Endothelial cell of umbilical vein (primary cell): ENCODE measurements at places on chromosomes 2 and 18.
A peak's percentile ranks its signal among the peaks of the same experiment; 100 is the strongest.

DNA sequence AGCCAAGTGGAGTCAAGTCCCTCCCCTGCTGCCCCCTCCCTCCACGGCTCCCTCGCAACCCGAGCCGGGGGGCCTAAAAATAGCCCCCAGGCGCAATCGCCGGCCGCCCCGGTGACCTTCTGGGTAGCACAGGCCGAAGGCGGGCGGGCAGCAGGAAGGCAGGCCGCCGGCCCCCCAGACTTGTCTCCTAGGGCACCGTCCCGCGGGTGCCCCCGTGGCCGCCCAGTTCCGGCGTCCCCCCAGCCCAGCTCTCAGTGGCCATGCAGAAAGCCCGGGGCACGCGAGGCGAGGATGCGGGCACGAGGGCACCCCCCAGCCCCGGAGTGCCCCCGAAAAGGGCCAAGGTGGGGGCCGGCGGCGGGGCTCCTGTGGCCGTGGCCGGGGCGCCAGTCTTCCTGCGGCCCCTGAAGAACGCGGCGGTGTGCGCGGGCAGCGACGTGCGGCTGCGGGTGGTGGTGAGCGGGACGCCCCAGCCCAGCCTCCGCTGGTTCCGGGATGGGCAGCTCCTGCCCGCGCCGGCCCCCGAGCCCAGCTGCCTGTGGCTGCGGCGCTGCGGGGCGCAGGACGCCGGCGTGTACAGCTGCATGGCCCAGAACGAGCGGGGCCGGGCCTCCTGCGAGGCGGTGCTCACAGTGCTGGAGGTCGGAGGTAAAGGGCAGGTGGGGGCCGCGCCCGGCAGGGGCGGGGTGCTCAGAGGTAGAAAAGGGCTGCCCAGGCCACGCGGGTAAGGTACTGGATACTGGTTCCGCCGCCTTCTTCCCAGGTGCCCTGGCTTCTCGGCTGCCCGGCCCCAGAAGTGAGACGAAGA, at the start of gene SPEG:
Gene SPEG, plus strand, starts transcription at position 126 of the 808 bp plus-strand sequence. Its CDS starts 135 bp downstream, at position 261.
- no peak for DNase-seq

DNA sequence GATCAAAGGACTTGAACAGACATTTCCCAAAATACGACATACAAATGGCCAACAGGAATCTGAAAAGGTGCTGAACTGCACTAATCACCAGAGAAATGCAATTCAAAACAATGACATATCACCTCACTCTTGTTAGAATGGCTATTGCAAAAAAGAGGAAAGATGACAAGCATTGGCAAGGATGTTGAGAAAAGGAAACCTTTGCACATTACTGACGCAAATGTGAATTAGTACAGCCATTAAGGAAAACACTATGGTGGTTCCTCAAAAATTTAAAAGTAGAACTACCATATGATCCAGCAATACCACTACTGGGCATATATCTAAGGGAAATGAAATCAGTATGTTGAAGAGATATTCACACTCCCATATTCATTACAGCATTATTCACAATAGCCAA, 57.7 kb upstream of the ASPRV1 start:
- DNase-seq, result no peak

GRCh38 chr2:130346041-130346740, 3.5 kb downstream of the IMP4 start:
- DNase-seq, result no peak

GRCh38 chr18:13804305-13804704, 19.6 kb upstream of the MC5R start:
- DNase-seq, result peak; percentile 64

DNA sequence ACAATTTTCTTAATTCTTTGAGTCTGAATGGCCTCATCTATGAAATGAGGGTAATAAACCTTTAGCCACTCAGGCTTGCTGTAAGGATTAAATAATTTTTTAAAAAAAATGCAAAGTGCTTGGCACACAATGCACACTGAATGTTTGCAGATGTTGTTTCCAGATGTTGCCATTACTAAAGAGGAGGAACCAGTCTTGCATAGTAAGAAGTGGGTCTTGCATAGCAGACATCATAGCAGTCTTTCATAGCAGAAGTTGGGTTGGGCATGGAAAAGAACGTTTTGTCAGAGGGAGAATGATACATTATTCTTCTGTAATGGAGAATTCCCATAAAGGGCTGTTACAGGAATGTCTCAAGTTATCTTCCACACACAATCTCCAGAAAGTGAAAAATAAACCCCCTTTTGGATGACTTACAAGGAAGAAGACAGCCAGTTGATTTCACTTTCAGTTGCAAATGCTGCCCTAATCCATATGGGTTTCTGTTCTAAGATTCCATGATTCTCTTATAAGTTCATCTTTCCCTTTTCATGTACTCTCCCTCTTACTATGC, 327.7 kb downstream of the SUCLG1 start:
- DNase-seq, result no peak

GRCh38 chr2:164841719-164842623, at the start of gene COBLL1:
Gene COBLL1 (minus strand): TSS chr2:164841823. CDS start chr2:164841196, 627 bp downstream.
- DNase-seq, result peak; percentile 78

DNA sequence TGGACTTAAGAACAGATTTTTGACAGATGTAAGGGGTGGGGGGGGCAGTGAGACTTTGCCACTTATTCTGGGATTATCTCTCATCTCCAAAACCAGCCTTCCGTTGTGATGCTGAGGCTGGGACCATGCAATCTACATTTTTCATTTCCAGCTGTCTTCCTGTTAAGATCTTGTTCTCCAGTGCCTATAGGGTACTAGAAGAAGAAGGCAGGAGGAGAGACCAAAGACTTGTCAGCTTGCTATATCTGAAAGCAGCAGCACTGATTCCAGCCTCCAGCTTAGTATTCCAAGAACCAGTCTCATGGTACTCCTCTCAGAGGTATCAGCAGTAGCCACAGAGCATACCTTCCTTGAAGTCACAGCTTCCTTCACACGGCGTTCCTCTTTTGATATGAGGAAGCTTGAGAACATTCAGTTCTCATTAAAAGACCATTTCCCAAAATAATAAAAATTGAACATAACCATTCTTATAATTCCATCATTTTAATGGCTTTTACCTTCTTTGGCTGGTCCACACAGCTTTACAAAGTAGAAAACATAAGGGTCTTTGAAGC, 49.8 kb downstream of the USP34 start:
- no peak for DNase-seq

DNA sequence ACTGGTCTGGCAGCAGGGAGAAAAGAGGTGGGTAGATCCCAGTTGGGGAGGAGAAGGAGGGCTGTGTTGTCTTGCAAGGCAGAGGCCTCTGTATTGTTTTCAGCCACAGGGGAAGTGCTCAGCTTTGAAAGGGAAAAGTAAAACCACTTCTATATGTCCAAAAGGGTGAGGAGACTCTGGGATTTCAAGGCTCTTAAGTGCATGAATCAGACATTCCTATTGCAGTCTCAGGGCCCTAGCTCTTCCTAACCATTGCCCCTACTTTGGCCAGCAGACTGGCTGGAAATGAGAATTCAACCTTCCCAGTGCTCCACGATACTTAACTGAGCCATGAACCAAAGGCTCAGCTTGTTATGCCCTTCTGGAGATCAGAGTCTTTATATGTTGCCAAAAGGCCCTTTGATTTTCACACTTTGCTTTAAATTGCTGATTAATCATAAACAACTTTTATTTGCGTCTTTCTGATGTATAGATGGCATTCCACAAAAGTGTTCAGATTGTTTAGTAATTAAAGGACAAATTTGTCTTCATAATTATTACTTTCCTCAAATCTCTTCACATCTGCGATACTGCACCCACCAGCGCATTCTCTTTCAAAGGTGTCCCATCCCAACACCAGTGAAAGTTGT, 313.8 kb upstream of the MMADHC start:
- no peak for DNase-seq

- DNase-seq, result no peak
These were observed 181.8 kb downstream of the EIPR1 start for GRCh38 chr2:3195641-3196476.

- no peak for DNase-seq
These were observed 45.9 kb downstream of the SCTR start for GRCh38 chr2:119478188-119478977.

- no peak for DNase-seq
These were observed 1549.7 kb upstream of the ACVR2A start for GRCh38 chr2:146295080-146295670.

DNA sequence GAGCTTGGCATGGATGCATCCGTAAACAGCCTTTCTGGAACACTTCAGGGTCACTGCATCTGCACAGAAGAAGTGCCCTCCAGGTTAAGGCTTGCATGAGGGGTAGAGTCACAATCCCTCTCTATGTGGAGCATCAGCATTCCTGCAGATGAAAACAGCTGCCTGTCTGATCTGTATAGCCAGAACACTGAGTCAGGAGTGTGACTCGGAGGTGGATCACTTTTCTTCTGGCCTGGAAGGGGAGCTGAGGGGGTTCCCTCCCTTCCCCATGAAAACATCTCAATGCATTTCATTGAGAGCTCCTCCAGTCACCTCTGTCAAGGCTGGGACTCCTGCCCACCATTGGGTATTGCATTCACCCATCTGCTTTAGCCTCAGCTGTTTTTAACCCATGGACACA, 72.5 kb upstream of the SERPINE2 start:
- no peak for DNase-seq

DNA sequence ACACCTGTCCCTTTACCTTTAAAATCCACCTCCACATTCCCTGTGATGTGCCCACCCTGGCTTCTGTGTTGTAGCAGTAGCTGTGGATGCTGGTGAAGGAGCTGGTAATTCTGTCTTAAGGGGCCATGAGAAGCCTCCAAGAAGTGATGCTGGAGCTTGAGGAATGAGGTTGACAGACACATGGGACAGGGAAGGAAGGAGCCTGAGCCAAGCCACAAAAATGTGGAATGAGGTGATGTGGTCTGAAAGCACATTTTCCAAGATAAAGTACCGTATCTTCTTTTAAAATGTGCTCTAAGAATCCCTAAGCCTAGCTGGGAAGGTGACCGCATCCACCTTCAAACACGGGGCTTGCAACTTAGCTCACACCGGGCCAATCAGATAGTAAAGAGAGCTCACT, 31.2 kb downstream of the VWA3B start:
- no peak for DNase-seq

GRCh38 chr2:19246496-19246895, 111.9 kb downstream of the OSR1 start:
- no peak for DNase-seq

- DNase-seq, result no peak
These were observed 62.4 kb upstream of the MMADHC start for GRCh38 chr2:149650006-149650405.

GRCh38 chr2:74186038-74186437, 7.4 kb upstream of the MOB1A start:
- no peak for DNase-seq

- no peak for DNase-seq
These were observed 79.7 kb upstream of the IGFBP5 start for GRCh38 chr2:216775043-216775453.

DNA sequence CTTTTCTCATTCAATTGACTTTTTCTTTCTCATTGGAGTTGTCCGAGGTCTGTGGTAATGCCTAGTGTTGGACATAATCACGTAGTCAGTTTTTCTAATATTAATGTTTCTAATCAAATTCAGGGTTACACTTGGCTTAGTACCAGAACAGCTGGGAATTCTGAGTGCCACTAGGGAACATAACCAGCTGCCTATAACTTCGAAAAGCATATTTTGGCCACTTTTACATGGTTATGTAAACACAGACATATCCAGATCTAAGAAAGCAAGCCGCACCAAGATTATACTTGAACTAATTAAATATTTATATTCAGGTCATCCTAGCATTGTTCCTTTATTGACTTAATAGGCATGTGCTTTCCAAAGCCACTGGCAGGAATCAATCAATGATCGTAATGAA, 91.1 kb upstream of the ARHGAP28 start:
- no peak for DNase-seq

- DNase-seq, result no peak
These were observed 15.3 kb upstream of the RGPD4 start for GRCh38 chr2:107811411-107811810.

GRCh38 chr2:9767656-9768281, 75.5 kb upstream of the TAF1B start:
- DNase-seq, result no peak

DNA sequence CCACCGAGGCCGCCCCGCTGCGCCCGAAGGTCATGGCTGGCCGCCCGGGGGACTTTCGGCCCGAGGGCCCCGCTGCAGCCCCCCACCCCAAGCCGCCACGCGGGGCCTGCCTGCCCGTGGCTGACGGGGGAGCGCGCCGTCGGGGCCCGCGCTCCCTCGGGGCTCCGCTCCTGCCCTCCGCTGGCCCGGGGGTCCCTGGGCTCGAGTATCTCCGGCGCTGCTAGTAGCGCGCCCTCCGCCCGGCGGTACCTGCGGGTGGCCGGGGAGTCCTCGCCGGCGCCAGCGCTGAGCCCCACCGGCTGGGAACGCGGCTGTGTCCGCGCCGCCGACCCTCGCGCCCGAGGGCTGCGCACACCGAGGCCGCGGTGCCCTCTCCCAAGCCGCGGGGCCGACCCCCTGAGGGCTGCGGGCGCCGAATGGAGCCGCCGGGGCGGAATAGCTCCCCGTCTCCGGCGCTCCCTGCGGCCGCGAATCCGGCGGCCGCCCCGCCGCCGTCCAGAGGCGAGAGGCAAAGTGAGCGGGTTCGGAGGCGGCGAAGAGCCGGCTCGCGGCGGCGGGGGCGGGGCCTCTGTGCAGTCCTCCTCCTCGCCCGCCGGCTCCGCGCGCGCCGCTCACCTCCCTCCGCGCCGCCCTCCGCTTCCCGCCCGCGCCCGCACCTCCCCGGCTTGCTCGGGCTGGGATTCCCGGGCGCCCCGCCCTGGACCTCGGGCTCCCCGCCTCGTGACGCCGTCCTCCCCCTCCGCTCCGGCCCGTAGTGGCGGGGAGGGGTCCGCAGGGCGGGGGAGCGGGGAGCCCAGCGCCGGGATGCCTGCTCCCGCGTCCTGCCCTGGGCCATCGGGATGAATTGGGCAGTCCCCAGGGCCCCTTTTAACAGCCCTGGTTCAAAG, at the start of gene KCNG3:
Gene KCNG3, minus strand, starts transcription at position 515 of the 887 bp plus-strand sequence. Its CDS starts 481 bp downstream, at position 34.
- peak; percentile 44 for DNase-seq

DNA sequence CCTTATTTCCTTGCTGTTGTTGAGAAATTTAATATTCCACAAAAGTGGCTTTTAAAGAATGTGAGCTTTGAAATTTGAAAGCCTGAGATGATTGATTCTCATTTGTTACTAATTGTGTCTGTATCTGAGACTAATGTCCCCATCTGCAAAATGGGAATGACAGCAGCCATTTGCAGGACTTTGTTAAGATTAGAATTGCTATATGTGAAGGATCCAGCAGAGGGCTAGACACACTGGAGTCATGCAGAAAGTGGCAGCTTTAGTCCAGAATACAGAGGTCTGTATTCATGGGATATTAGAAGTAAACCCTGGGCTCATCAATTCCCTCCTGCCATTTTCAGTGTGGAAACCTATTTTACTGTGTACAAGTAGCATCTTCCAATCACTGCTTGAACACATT, 296.5 kb upstream of the GYPC start:
- no peak for DNase-seq

DNA sequence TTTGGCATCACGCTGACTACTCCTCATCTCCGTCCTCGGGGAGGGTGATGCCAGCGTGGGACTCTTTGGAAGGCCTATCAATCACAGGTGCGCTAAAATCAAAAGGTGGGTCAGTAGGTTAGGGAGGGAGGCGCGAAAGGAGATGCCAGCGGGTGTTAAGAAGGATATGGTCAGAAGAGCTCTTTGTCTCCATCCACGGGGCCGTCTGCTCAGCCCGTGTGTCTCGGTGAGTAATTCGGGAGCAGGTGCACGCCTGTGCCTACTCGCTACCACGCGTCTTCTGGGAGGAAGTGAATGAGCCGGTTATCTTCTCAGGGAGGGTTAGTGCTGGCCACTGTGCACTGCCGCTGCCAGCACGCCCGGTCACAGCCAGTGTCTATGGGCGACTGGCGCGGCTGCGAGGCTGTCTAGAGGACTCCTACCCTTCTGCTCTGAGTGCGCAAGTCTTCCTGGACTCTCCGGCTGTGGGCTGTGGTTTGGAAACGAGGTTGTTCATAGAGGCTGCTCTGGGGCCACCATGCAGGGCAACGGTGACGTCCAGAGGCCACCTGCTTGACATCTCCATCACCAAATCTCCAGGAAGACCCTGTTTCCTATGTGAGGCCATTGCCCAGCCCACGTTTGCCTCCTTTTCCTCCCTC, 153.4 kb downstream of the MBP start:
- DNase-seq, result no peak
